ENCODE measurements at places on chromosomes 1 and 21.

GRCh38 chr1:246165826-246166709 lies 341.0 kb downstream of the SMYD3 start:
- DNase-seq: no peak

DNA sequence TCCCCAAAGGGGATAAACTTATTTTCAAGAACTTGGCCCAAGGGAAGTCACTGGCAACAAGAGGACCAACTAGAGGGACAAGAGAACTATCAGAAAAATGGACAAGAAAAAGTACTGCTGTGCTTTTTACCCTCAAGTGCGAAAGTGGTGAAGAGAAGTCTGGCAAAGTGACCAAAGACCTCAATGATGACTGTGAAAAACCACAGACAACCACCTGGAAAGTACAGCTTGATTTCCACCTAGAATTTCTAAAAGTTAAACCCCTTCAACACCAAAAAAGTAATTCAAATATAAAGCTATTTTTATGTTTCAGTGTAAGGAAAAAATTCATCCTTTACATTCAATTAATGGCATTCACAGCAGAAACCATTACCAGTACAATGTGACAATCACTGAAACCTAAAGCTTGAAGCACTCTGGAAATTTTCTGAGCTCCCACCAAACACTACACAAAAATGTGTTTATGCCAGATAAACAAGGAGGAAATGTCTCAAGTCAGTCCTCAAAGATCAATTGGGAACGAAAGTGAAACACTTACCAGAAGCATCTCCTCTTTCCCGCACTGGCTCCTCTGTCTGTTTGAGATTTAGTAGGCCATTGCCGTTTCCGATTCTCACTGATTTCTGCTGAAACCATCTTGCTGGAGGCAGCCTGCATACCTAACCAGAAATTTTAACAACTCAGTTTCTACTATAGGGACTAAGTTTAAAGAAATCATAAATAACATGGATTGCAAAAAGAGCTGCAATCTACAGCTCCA lies 8.3 kb downstream of the SDE2 start:
- peak; percentile 28 for DNase-seq

GRCh38 chr21:18007121-18007520 lies 188.0 kb upstream of the C21orf91 start:
- no peak for DNase-seq

DNA sequence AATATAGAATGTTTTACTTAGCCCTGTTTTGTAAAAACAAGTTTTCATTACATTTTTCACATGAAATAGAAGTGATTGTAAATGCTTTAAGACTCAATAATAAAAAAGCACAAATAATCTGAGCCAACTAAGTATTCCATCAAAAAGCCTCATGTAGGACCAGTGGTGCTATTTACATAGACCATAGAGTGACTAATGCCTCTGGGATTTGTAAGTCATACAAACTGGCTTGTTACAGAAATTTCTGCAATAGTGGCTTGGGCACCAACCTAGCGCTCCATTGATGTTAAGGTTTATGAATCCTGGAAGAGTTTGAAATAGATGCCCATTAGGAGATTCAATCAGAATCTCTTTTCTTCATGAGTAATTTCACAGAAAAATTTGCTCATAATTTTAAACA lies 31.9 kb downstream of the ZMYM1 start:
- DNase-seq: no peak

- DNase-seq: no peak
Observed at GRCh38 chr21:37742115-37742514, 174.1 kb downstream of the KCNJ6 start.

- no peak for DNase-seq
Observed at GRCh38 chr1:59384443-59384842, 87.5 kb downstream of the FGGY start.

- no peak for DNase-seq
Observed at GRCh38 chr1:50699795-50700194, 260.3 kb downstream of the FAF1 start.

DNA sequence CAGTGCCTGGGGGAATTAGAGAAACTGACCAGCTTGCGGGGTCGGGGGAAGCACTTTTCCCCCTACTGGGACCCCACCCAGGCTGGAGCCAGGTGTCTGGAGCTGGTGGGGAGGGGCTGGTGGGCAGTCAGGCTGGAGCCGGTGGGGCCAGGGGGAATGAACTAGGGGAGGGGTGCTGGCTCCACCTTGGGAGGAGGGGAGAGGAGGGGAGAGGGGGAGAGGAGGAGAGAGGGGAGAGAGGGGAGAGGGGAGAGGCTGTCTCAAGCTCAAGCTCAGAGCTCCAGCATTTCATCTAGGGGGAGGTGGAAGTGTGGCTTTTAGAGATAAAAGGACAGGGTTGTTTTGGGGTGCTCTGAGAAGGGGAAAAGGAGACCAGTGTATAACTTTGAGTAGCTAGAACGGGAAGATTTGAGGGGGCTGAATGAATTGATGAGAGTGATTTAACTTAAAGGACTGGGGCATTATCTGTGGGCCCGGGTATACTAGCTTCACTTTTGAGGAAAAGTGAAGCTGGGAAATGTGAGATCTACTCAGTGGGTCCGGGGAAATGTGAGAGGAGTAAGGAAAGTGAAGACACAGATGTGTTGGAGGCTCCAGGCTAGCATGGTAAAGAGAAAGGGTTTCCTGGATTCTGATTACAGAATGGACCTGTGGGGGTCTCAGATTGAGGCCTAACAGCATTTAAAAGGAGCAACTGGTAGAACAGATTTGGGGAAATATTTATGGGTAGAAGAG lies 2.8 kb downstream of the EFNA1 start:
- DNase-seq: no peak

DNA sequence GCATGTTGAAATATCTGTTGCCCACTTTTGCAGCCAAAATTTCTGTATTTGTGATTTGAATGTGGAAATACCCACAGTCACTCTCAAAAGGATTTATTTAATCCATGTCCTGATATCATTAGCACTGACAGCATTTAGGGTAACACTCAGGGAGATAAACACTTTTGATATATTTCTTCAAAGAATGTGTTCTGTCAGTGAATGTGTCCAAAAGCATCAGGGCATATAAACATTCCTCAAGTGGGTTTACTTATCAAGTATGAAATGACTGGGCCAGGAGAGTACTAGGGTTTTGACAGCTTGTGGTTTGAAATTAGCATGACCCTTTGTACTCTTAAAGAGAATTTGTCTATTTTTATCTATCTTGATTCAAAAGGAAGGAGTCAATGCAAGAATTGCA lies 1302.1 kb upstream of the ADGRL2 start:
- no peak for DNase-seq

GRCh38 chr1:182338806-182339370 lies 52.7 kb downstream of the GLUL start:
- no peak for DNase-seq

- DNase-seq: no peak
Observed at GRCh38 chr1:210074904-210075303, 136.9 kb downstream of the SYT14 start.

DNA sequence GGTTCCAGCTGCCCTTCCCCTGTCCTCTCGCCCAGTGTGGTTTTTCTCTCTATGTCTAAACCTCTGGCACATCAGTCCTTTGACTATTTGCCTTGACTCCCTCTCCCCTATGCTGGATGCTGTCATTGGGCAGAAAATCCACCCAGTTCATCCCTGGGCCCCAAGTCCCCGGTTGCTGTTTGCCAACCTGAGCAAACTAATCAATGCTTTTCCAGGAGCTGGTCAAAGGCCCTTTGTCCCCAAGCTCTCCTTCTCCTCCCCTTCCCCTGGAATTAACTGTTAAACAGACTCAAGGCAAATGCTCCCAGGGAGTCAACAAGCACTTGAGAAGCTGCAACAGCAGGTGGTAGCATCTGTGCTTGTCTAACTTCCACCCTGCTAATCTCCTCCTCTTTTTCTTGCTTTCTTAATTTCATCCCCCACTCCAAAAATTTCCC lies 102.7 kb downstream of the LMX1A start:
- DNase-seq: no peak

DNA sequence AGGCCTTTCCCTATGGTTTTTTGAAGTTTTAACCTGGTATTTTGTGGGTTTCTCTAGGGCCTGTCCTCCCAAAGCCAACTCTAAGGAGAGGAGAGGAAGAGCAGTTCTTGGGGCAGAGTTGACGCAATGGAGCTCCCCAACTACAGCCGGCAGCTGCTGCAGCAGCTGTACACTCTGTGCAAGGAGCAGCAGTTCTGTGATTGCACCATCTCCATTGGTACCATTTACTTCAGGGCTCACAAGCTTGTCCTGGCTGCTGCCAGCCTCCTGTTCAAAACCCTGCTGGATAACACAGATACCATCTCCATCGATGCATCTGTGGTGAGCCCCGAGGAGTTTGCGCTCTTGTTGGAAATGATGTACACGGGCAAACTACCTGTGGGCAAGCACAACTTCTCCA lies 38.2 kb downstream of the ZBTB40 start:
- no peak for DNase-seq

- no peak for DNase-seq
Observed at GRCh38 chr21:36965720-36966065, 776 bp downstream of the HLCS start.

DNA sequence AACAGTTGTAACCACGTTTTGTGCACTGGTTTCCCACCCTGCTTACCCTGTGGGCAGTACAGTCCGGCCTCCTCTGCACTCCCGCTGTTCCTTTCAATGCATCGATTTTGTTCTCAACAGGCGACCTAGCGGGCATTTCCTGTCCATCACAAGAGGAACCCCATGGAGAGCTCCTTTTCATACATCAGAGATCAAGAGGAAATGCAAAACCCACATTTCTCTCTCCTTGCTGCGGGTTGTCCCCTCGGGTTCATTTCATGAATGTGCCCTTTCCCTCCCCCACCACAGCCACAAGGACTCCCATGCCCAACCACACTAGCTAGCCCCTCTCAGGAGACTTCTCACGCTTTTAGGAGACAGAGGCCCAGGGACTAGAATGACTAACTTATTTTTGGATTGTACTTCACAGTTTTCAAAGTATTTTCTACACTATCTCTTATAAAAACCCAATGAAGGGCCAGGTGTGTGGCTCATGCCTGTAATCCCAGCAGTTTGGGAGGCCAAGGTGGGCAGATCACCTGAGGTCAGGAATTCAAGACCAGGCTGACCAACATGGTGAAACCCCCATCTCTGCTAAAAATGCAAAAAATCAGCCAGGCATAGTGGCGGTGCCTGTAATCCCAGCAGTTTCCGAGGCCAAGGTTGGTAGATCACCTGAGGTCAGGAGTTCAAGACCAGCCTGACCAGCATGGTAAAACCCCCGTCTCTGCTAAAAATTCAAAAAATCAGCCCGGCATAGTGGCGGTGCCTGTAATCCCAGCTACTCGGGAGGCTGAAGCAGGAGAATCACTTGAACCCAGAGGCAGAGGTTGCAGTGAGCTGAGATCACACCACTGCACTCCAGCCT lies 18.4 kb downstream of the ATP1A4 start:
- no peak for DNase-seq

GRCh38 chr1:2520806-2521205 lies 5.6 kb downstream of the PANK4 start:
- DNase-seq: no peak

DNA sequence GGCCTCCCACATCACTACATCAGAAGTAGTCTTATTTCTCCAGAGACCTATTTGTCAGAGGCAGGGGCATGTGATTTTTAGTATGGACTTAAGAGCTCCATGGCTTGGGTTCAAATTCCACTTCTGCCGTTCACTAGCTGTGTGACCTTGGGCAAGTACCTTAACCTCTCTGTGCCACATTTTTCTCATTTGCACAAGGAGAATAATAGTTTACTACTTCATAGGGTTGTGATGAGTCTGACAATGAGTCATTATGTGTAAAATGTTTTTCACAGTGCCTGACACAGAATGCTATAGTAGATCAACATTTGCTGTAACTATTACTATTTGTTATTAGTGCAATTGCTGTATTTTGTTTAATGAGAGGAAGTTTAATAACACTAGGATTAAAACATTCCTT lies 200.6 kb downstream of the PRDM2 start:
- no peak for DNase-seq

- DNase-seq: no peak
Observed at GRCh38 chr1:62325081-62325480, 5.8 kb upstream of the KANK4 start.

GRCh38 chr1:18137759-18138345 lies 30.3 kb downstream of the IGSF21 start:
- DNase-seq: no peak

DNA sequence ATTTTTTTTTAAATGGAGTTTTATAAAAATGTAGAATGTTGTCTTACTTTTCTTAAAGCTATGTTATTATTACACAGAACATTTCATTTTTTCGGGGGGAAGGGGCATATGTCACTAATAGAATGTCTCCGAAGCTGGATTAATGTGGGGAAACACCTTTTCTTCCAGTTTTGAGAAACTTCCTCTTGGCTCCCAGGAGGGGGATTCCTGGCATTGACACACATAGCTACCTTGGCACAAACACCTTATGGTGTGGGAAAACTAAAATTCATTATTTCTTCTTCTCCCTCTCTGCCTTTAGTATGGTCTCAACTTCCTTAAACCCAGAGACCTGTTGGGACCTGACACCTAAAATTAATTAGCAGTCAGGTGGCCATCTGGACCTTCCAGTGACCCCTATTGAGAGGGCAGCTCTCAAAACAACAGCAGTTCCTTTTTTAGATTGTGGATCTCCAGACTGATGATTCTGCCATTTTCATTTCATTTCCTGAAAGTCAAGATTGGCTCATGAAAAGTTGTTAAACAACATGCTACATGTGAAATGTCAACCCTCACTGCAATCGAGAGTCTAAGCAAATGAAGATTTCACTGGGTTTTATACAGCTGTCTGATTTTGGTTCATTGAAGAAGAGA lies 70.1 kb upstream of the EDEM3 start:
- DNase-seq: no peak

DNA sequence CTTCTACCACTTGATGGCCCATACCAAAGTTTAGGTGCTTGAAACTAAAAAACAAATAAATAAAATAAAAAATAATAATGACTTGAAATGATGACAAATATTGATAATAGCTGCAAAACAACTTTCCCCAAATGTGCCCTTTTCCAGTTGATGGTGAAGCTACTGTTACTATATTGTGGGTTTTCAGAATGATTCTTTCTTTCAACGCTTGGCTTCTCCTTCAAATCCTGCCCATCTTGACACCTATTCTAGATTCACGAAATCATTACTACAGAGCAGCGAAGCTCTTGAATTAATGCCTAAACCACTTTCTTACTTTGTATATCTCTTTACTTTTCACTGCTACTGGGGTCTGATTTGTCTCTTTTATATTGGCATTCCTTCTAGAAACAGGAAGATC lies 9.2 kb upstream of the C1orf141 start:
- DNase-seq: no peak

- no peak for DNase-seq
Observed at GRCh38 chr1:60017508-60018205, 55.9 kb downstream of the C1orf87 start.

DNA sequence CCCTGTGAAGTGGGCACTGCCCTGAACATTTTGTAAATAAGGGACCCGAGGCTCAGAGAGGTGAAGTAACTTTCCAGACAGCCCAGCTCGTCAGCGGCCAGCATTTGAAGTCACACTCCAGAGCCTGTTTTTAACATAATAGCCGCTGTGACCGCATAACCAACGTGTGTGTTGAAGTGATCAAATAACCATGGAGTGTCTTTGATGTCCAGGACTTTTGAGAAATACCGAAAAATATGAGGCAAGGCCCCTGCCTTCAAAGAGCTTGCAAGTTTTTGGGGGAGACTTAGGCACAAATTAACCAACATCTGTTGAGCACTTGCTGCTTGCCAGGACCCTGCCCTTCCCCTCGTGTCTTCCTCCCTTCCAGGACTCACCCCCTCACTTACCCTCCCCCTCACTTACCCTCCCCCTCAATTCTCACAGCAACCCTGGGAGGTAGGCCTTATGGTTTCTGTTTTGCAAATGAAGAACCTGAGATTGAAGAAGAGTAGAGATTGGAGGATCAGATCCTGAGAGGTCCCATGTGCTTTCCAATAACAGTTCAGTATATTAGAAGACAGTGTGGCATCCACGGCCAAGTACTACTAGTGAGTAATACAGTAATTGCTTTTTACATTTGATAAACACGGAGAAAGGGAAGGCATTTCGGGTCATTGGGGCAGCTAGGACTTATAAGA lies 1.3 kb upstream of the SLC16A1 start:
- DNase-seq: peak; percentile 62
